ENCODE measurements at places on chromosomes 5 and 9.

- no peak for DNase-seq
These were observed 201.5 kb downstream of the RGS3 start for GRCh38 chr9:113665064-113665463.

GRCh38 chr5:171342362-171343111 lies 33.5 kb downstream of the TLX3 start:
- no peak for DNase-seq

GRCh38 chr9:117703537-117703936 lies 666 bp upstream of the TLR4 start:
- DNase-seq = no peak

- DNase-seq = no peak
These were observed 24.4 kb downstream of the CYFIP2 start for GRCh38 chr5:157290156-157290980.

DNA sequence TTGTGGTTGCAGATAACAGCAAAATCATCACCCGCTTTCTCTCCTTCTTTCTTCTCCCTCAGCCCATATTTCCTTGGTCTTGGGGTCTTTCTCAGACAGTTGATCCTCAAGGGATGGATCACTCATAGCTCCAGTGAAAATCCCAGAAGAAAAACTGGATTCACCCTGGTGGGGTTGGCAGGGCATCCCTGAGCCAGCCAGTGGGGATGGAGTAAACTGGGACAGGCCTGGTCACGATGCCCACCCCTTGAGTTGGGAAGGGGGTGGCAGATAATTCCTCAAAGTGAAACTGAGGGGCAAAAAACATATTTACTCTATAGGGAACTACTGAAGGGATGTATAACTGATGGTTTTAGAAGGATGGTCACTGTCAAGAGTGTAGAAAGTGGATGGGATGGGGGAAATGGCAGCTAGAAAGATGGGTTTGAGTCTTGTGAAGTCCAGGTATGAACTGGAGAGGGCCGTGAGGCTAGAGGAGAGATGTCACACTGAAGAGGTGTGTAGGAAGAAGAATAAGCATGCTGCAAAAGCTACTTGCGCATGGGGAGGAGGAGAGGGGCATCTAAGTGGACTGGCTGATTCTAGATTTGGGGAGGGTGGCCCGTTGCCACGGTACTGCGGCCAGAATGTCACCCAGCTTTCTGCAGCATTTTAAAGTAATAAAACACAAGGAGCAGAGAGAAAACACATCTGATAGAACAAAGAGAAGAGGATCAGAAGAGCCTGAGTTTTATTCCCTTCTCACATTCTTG lies 162.8 kb downstream of the PJA2 start:
- no peak for DNase-seq

GRCh38 chr9:127307802-127308201 lies 43.2 kb downstream of the GARNL3 start:
- no peak for DNase-seq

- DNase-seq = peak; percentile 1
These were observed 137.1 kb downstream of the FGF1 start for GRCh38 chr5:142548739-142549275.

- no peak for DNase-seq
These were observed 289.5 kb upstream of the MPDZ start for GRCh38 chr9:13568841-13569601.

DNA sequence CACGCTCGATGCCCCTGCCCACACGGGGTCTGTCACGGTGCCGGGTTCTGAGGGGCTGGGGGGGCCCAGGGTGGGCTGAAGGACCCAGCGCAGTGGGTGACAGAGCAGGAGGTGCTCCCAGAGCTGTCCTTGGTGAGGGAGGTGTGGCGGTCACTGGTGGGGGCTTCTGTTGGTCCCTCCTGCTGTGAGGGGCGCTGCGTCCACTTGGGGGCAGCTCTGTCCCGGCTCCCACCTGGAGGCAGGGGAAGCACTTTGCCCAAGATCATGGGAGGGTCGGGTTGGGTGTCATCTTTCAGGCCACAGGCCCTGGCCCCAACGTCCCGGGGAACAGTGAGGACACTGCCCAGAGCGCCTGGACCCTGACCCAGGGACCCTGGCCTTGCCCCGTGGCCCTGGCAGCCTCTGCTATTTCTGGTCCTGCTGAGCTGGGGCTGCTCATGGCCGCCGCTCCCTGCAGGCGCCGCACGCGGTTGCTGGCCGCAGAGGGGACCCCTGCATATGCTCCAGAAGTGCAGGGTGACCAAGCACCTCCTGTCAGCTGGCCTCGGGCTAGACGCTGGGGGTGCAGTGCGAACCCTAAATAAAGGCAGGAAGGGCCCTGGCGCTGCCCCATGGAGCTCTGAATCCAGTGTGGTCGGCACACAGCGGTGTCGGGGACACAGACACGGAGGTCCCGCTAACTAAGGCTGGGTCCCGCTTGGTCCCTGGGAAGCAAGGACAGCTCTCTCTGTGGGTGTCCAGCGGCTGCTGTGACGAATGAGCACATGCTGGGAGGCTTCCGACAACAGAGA lies 11.6 kb upstream of the RNU6ATAC start:
- DNase-seq = no peak

- DNase-seq = no peak
These were observed 547.3 kb upstream of the ZNF608 start for GRCh38 chr5:125293726-125294125.

- DNase-seq = no peak
These were observed 8.8 kb downstream of the SPIN1 start for GRCh38 chr9:88396836-88397577.

- no peak for DNase-seq
These were observed 156.9 kb downstream of the CNTLN start for GRCh38 chr9:17291766-17292165.

- no peak for DNase-seq
These were observed 6.6 kb downstream of the EEIG1 start for GRCh38 chr9:127974001-127974768.

- DNase-seq = no peak
These were observed 84.5 kb downstream of the GNAQ start for GRCh38 chr9:77946969-77947620.

- DNase-seq = no peak
These were observed 231.0 kb downstream of the ESM1 start for GRCh38 chr5:54754420-54754819.

GRCh38 chr9:88800329-88800682 lies 191.0 kb upstream of the S1PR3 start:
- DNase-seq = no peak

GRCh38 chr9:652914-653313 lies 188.6 kb upstream of the DMRT1 start:
- no peak for DNase-seq

GRCh38 chr9:129307227-129307970 lies 129.3 kb upstream of the IER5L start:
- DNase-seq = no peak

DNA sequence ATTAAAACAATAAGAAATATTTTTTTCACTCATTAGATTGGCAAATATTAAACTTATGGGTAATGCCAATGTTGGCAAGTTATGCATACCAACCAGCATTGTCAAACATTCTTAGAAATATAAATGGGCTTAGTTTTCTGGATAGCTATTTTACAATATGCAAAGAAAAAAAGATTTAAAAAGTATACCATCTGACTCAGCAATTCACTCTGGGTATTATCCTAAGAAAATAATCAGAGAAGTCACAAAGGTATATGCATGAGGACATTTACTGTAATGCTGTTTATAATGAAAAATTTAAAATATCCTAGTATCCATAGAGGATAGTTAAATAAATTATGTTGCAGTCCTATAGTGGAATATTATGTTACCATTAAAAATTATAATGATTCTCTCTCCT lies 57.4 kb upstream of the PTPDC1 start:
- no peak for DNase-seq

DNA sequence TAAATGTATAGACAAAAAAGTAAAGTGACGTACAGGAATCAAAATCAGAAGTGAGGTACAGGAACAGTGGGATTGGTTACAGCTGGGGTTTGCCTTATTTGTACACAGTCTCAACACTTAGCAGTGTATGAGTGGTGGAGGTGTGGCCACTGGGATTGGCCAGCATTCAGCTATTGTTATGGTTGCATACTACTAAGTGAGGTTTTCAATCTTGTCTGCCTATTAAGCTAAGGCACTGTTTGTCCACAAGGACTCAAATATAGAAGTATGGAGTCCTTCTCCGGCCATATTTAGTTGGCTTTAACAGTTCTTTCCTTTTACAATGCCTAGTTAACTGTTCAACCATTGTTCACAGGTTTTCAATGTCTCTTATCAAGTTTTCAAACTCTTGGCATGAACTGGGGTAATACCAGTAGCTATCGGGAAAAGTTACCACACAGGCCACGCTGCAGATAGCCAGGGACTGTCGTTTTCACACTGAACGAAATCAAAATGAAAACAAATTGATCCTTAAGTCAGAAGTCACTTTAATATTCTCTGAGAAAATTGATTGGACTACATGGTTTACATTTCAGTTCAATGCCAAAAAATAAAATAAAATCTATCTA lies 176.0 kb upstream of the FREM1 start:
- no peak for DNase-seq

DNA sequence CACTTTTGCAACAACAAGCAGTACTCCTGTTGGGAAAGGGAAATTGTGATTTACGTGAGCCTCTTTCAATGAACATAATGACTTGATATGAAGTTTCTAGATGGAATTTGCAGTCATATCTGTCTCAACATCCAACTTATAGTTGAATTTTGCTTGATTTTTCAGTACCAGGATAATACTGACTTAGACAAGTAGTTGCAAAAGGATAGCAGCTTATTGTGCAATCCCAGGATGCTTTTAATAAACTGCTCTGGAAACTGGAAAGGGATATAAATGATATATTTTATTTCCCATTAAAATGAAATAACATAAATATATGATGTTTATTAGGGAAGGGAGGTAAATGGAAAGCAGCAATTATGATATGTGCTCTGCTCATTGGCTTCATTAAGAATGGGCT lies 174.4 kb upstream of the RGMB start:
- DNase-seq = no peak

DNA sequence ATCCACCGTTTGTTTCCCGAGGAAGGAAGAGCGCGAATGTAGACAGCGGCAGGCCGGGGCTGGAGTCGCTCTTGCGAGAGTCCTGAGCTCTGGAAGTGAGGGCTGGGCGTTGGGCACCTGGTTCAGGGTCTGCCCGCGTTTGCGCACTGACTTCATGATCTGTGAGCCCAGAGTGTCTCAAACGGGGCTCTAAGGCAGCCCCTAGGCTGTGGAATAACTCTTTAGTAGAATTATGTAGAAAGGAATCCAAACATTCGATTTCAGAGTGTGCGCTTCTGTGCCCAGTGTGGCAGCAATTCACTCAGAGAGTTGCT lies 478 bp upstream of the GGTA1 start:
- no peak for DNase-seq

DNA sequence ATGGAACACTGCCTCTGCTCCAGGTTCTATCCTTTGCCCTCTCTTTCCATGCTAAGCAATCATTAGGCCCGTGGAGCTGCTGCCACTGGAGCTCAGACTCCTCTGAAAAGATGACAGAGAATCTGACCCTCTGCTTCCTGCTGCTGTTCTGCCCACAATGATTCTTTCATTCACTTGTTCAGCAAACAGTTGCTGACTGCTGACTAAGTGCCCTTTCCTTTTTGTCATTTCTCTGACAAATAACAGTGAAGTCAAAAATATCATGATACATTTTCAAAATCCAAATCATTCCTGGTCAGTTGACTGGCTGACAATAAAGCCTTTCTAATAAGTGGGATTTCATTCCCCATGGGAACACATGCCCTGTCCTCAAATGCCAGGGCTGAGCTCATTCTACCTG lies 110.1 kb downstream of the SIL1 start:
- no peak for DNase-seq

All from stimulated activated CD8-positive, alpha-beta memory T cell treated with anti-CD3 and anti-CD28 coated beads, Interleukin-15, amount 100 ng/mL, for 48 hours (primary cell).